HEK293T (cell line): ENCODE measurements at places on chromosomes 6 and 20.

- DNase-seq, result no peak
Observed at GRCh38 chr20:40890181-40890580, 138.4 kb upstream of the TOP1 start.

- no peak for DNase-seq
Observed at GRCh38 chr6:35600659-35601125, 88.0 kb upstream of the TULP1 start.

DNA sequence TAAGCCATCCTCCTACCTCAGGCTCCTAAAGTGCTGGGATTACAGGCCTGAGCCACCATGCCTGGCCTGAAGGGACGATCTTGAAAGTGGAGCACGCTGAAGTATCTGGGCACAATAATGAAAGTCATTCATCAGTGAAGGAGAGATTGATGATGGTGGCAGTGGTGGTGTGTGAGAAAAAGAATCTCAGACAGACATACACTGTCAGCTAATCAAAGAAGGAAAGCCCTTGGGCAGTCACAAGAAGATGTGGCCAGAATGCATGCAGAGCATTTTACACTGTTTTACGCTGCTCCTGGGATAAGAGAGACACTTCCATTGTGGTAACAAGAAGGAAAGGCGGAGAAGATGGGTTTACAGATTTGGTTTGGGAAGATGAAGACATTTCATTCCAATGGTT is 20.4 kb upstream of the BMP6 start:
- no peak for DNase-seq

DNA sequence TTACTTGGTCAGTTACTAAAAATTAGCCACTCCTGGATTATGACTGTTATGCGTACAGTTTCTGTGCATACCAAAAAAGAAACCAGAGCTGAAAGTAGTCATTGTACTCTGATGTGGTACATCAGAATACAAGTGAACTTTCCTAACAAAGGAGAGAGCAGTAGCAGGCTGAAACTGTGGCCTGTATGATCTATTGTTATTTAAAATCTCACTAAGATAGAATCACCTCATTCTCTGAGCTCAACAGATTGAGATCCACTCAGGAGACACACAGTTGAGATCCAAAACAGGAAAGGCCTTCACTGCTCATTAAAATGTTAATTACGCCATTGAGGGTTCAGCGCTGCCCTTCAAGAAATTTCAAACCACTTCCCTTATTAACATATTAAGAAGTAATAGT is 576.4 kb downstream of the LMBRD1 start:
- no peak for DNase-seq

GRCh38 chr6:33624856-33625255 is 3.7 kb downstream of the ITPR3 start:
- no peak for DNase-seq

DNA sequence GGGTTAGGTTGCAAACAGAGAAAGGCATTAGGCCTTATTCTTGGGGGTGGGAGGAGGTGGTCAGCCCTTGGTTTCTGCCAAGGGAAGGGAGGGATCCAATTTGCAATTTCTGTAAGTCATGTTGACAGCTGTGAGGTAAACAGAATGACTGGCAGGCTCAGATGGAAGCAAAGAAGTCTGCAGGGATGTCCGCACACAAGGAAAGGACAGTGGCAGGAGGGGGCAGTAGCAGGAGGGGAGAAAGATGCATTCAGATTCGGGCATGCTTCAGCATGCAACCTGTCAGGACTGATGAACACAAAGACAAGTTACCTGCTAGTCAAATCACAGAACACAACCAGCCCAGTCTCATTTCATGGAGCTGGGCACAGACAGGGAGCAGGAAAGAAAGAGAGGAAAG is 217.9 kb upstream of the FOXA2 start:
- no peak for DNase-seq

DNA sequence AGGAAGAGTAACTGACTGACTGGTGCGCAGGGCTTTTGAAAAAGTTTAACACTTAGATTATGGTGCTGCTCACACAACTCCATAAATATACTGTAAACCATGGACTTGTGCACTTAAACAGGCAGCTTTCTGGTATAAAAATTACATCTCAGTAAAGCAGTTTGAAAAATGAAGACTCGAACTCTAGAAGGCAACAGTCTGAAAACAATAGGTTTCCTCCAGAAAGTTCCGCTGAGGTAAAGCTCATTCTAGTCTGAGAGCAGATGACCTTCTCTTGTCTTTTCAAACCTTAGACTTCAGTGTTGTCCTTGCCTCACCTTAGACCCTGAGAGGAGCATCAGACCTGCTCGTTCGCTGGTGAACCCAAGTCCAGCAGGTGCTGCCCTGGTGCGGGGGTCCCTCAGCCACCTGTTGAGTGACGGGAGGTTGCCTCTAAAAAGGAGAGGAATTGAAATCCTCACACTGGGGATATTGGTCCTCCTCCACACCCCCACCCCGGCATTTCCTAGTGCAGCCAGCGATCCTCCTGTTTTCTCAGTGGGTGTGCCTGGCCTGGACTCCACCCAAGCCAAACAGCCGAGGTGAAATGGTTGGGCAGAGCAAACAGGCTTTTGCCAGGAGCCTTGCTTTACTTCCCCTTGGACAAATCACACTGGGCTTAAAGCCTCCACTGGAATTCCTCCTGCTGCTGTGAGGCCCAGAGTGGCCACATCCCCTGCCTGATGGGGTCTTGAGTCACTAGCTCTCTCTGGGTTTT is 14.7 kb upstream of the PYGB start:
- DNase-seq, result no peak

DNA sequence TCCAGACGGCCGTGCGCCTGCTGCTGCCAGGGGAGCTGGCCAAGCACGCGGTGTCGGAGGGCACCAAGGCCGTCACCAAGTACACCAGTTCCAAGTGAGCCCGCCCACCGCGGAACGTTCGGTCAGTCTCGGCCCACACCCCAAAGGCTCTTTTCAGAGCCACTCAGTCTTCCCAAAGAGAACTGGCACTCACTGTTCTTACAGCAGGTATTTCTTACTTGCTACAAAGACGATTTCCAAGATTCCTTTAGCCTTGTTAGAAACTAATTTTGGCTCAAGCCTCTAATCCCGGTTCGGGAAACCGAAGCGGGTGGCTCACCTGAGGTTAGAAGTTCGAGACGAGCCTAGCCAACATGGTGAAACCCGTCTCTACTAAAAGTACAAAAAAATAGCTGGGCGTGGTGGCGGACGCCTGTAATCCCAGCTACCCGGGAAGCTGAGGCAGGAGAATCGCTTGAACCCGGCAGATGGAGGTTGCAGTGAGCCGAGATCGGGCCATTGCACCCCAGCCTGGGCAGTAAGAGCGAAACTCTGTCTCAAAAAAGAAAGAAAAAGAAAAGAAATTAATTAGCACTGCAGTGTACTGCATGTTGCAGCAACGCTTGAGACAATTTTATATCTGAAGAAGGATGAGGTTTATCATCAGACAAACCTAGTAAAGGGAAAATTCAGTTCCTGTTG is 73.1 kb downstream of the OR2B2 start:
- no peak for DNase-seq

GRCh38 chr6:95248499-95248898 is 328.8 kb upstream of the MANEA start:
- DNase-seq, result no peak

- no peak for DNase-seq
Observed at GRCh38 chr20:50267041-50267865, 76.6 kb downstream of the CEBPB start.

GRCh38 chr6:96302991-96303390 is 218.6 kb upstream of the UFL1 start:
- no peak for DNase-seq

GRCh38 chr20:7497985-7498384 is 442.3 kb downstream of the HAO1 start:
- no peak for DNase-seq

- DNase-seq, result no peak
Observed at GRCh38 chr20:23225407-23226060, 125.1 kb upstream of the NXT1 start.

DNA sequence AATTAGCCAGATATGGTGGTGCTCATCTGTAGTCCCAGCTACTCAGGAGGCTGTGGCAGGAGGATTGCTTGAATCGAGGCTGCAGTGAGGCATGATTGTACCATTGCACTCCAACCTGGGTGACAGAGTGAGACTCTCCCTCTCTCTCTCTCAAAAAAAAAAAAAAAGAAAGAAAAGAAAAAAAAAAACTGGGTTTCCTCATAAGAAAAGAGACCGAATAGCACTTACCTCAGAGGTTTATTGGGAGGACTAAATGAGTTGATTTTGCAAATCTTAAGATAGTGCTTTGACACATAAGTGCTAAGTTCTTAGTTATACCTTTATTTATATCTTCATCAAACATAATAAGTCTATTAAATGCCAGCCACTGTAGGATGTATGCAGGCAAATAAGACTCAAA is 6.3 kb downstream of the VWA7 start:
- DNase-seq, result no peak

- no peak for DNase-seq
Observed at GRCh38 chr6:45431317-45432065, 53.8 kb upstream of the SUPT3H start.
